ENCODE measurements at places on chromosomes 1 and 21. TPM values are rescaled to one million over a fixed set of nuclear protein-coding genes. Genes with fewer than 3 reads are reported as not detected.
A peak's percentile ranks its signal among the peaks of the same experiment; 100 is the strongest.

The TMEM52 gene
- 1.9 TPM for polyA plus RNA-seq

The ZNF593OS gene
- polyA plus RNA-seq, result 1.0 TPM

The CLCA4 gene
- polyA plus RNA-seq, result 0.36 TPM

The LACTBL1 gene
- polyA plus RNA-seq, result not detected

The TRIM46 gene
- 4.3 TPM for polyA plus RNA-seq

The C1QB gene
- polyA plus RNA-seq, result 18.2 TPM

The TCHHL1 gene
- polyA plus RNA-seq, result not detected

The TBX19 gene
- 5.7 TPM for polyA plus RNA-seq

The FCRL6 gene
- polyA plus RNA-seq, result 0.63 TPM

The TRMT13 gene
- polyA plus RNA-seq, result 51.9 TPM

DNA sequence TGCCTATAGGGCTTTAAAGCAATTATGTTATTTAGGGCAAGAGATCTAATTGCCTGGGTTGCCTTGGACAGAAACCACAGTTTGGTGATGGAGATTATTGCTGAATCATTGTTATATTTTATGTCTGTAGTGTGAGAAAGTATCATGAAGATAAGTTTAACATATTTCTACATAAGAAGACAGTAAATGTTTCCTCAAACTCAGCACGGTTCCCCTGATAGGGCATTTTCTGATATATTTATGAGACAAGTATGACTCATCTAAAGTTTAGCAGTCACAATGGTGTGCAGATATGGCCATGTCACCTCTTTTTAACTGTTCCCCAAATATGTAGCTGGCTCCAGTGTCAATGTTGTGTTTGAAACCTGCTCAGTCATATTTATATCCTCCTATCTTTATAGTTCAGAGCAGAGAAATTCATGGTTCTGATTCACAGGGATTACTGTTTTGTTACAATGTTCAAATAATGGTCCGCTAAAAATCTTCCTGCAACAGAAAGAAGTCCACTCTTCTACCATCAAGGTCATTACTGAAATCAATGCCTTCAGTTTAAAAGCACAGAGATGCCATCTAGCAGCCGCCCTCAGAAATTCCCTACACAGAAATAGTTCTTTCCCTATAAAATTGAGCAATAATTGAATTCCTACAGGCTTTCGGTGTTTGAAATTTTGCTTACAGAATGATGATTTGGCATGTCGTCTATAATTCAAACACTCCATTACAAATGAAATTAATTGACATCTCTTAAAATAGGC, 3.7 kb downstream of the OLFM3 start:
- H3K36me3 ChIP-seq, result no peaks in the 10 kb centered on the region
- DNase-seq, result no peak
- H3K27ac ChIP-seq, result no peak overlapping the region
- no peak overlapping the region for H3K4me3 ChIP-seq

GRCh38 chr1:228850141-228851100, 115.1 kb downstream of the RHOU start:
- H3K4me3 ChIP-seq, result no peak overlapping the region
- H3K27me3 ChIP-seq, result no peaks in the 10 kb centered on the region
- DNase-seq, result no peak
- H3K27ac ChIP-seq, result no peak overlapping the region

DNA sequence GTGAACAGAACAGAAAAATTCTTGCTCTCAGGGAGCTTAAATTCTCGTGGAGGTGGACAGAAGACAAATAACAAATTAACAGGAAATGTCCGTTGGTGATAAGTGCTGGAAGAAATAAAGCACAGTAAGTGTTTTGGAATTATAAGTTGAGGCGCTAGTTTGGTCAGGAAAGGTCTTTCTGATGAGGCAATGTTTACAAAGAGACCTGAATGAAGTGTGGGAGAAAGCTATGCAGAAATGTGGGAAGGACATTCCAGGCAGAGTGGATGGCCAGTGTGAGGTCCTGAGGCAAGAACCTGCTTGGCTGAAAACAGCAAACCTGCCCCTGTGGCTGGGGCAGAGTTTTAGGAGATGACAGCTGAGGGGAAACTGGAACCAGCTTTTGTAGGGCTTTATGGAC, 23.3 kb downstream of the NGF start:
- H3K27me3 ChIP-seq, result no peaks in the 10 kb centered on the region
- peak; percentile 46 for DNase-seq
- no peaks in the 10 kb centered on the region for H3K4me1 ChIP-seq
- H3K4me3 ChIP-seq, result no peak overlapping the region

GRCh38 chr1:228273720-228274451, 66.0 kb downstream of the OBSCN start:
- no peaks in the 10 kb centered on the region for H3K36me3 ChIP-seq
- peaks cover 14% of the 10 kb centered on the region for H3K4me1 ChIP-seq
- H3K4me3 ChIP-seq, result no peak overlapping the region
- no peak overlapping the region for H3K27ac ChIP-seq
- H3K27me3 ChIP-seq, result peaks cover 8% of the 10 kb centered on the region
- DNase-seq, result no peak

DNA sequence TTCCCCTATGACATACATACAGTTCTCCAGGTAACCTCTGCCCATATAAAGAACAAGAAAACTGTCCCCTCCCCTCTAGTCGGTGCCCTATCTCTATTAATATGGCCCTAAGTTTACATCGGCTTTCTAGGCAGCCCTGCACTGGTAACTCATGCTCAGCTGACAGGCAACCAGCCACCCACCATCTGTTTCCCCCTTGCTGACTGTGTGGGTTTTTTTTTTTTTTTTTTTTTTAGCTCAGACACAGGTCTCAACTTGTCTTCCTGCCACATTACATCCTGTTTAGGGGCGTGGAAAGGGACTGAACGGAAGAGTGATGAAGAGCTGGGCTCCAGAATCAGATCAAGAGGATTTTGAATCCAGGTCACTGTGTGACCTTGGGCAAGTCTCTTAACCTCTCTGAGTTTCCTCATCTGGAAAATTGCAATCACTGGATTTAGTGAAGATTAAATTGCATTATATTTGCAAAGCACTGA, 14.0 kb downstream of the LAPTM5 start:
- no peaks in the 10 kb centered on the region for H3K27me3 ChIP-seq
- H3K4me1 ChIP-seq, result peaks cover 81% of the 10 kb centered on the region
- no peak overlapping the region for H3K27ac ChIP-seq
- peak overlapping the region; percentile 6 for H3K4me3 ChIP-seq
- DNase-seq, result no peak
- peaks cover 58% of the 10 kb centered on the region for H3K36me3 ChIP-seq

GRCh38 chr21:37005548-37006485, 685 bp upstream of the RIPPLY3 start:
- no peak overlapping the region for H3K27ac ChIP-seq
- peaks cover 25% of the 10 kb centered on the region for H3K27me3 ChIP-seq
- H3K36me3 ChIP-seq, result no peaks in the 10 kb centered on the region
- peak overlapping the region; percentile 35 for H3K4me3 ChIP-seq
- H3K4me1 ChIP-seq, result peaks cover 9% of the 10 kb centered on the region

- H3K27me3 ChIP-seq, result no peaks in the 10 kb centered on the region
- no peak for DNase-seq
Measured at GRCh38 chr1:169059421-169059820, 47.1 kb upstream of the ATP1B1 start.

- no peak overlapping the region for H3K4me3 ChIP-seq
- H3K36me3 ChIP-seq, result no peaks in the 10 kb centered on the region
- no peaks in the 10 kb centered on the region for H3K4me1 ChIP-seq
- no peak for DNase-seq
- H3K27ac ChIP-seq, result no peak overlapping the region
- H3K27me3 ChIP-seq, result no peaks in the 10 kb centered on the region
Measured at GRCh38 chr1:14634486-14634885, 36.0 kb downstream of the KAZN start.

GRCh38 chr1:216502528-216503162, 79.4 kb upstream of the USH2A start:
- H3K36me3 ChIP-seq, result no peaks in the 10 kb centered on the region
- H3K4me3 ChIP-seq, result no peak overlapping the region
- H3K27me3 ChIP-seq, result no peaks in the 10 kb centered on the region
- H3K4me1 ChIP-seq, result no peaks in the 10 kb centered on the region

DNA sequence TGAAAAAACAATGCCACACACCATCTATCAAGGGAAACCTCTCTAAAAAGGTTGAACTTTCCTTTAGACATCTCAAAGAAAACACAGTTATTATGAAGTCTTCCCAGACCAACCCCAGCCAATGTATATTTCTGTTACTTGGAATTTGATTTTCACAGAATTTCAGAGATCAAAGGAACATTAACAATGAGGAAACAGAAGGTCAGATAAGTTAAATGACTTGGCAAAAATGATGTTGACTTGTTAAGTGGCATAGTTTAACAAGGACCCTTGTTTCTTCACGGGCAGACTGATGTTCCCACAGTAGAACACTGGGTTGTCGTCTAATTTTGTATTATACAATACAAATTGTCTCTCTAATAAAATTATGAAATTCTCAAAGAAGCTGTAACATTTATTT, 29.0 kb downstream of the NME7 start:
- no peak for DNase-seq
- H3K36me3 ChIP-seq, result no peaks in the 10 kb centered on the region
- H3K4me3 ChIP-seq, result no peak overlapping the region
- H3K4me1 ChIP-seq, result no peaks in the 10 kb centered on the region

DNA sequence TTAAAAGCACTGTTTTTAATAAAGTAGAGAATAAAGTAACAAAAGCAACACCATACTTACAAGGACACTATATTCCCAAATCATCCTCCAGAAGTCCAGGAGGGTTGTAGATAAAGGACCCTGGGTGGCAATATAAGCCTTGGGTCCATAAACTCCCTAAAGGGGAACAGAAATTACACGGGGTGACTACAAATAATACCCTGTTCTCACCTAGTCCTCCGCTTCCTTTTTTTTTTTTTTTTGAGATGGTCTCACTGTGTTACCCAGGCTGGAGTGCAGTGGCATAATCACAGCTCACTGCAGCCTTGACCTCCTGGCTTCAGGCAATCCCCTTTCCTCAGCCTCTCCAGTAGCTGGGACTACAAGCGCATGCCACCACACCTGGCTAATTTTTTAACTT, 13.1 kb downstream of the PTPN22 start:
- no peak overlapping the region for H3K4me3 ChIP-seq
- H3K27me3 ChIP-seq, result no peaks in the 10 kb centered on the region
- H3K4me1 ChIP-seq, result peaks cover 50% of the 10 kb centered on the region
- DNase-seq, result no peak
- peak overlapping the region; percentile 55 for H3K27ac ChIP-seq

GRCh38 chr1:15189692-15190370, 36.3 kb downstream of the TMEM51 start:
- no peaks in the 10 kb centered on the region for H3K36me3 ChIP-seq
- no peaks in the 10 kb centered on the region for H3K4me1 ChIP-seq
- H3K27ac ChIP-seq, result no peak overlapping the region
- H3K27me3 ChIP-seq, result no peaks in the 10 kb centered on the region

GRCh38 chr1:232477728-232478127, 152.2 kb downstream of the SIPA1L2 start:
- no peaks in the 10 kb centered on the region for H3K27me3 ChIP-seq
- no peak overlapping the region for H3K4me3 ChIP-seq
- no peaks in the 10 kb centered on the region for H3K4me1 ChIP-seq
- H3K36me3 ChIP-seq, result no peaks in the 10 kb centered on the region

- H3K27ac ChIP-seq, result no peak overlapping the region
- peaks cover under 1% of the 10 kb centered on the region for H3K4me1 ChIP-seq
- H3K36me3 ChIP-seq, result no peaks in the 10 kb centered on the region
- DNase-seq, result no peak
- H3K27me3 ChIP-seq, result no peaks in the 10 kb centered on the region
Measured at GRCh38 chr1:95028954-95029353, 43.8 kb downstream of the ALG14 start.

DNA sequence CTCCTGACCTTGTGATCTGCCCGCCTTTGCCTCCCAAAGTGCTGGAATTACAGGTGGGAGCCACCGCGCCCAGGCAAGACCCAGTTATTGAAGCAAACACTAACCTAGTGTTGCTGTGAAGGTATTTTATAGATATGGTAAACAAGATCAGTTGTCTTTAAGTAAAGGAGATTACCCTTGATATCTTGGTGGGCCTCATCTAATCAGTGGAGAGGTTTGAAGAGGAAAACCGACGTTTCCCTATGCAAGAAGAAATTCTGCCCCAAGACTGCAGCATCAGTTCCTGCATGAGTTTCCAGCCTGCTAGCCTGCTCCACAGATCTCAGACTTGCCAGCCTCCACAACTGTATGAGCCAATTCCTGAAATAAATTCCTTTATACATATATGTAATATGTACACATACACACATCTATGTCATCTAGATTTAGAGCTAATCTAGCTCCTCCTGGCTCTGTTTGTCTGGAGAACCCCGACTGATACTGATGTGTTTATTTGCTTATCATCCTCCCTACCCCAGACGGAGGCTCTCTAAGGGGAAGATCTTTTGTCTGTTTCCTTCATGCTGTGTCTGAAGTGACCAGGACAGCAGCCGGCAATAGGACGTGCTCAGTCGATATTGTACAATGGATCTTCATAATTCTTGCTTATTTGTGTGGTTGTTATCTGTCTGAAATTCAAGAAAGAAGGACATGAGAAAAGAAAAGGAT, 90.9 kb downstream of the IER5 start:
- no peak for DNase-seq
- no peaks in the 10 kb centered on the region for H3K36me3 ChIP-seq
- H3K4me3 ChIP-seq, result no peak overlapping the region
- peaks cover 7% of the 10 kb centered on the region for H3K27me3 ChIP-seq
- no peak overlapping the region for H3K27ac ChIP-seq

- no peak overlapping the region for H3K27ac ChIP-seq
- no peaks in the 10 kb centered on the region for H3K36me3 ChIP-seq
- H3K27me3 ChIP-seq, result no peaks in the 10 kb centered on the region
- H3K4me1 ChIP-seq, result no peaks in the 10 kb centered on the region
- DNase-seq, result no peak
Measured at GRCh38 chr1:157025385-157025784, 20.2 kb downstream of the ARHGEF11 start.

- no peaks in the 10 kb centered on the region for H3K27me3 ChIP-seq
- DNase-seq, result no peak
- no peak overlapping the region for H3K4me3 ChIP-seq
- peaks cover 3% of the 10 kb centered on the region for H3K36me3 ChIP-seq
- no peak overlapping the region for H3K27ac ChIP-seq
- H3K4me1 ChIP-seq, result peaks cover 7% of the 10 kb centered on the region
Measured at GRCh38 chr1:97632776-97633175, 288.1 kb downstream of the DPYD start.

DNA sequence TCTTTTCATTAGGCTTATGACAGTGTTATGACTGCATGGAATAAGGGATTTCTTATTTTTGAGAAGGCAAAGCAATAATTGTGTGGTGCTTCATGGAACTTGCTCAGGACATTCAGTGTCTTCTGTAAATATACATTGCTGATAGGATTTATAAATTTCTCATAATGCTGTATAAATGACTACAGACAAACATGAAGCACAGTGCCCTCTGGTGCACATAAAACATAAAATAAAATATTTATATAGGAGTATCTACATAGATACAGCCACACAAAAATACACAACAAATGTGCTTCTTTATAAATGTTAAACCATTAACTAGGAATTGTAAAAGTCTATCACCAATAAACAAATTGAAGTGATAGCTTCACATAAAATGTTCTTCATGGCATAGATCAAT, 24.1 kb downstream of the BRINP3 start:
- no peaks in the 10 kb centered on the region for H3K36me3 ChIP-seq
- DNase-seq, result no peak
- H3K27ac ChIP-seq, result no peak overlapping the region
- H3K27me3 ChIP-seq, result no peaks in the 10 kb centered on the region
- no peaks in the 10 kb centered on the region for H3K4me1 ChIP-seq

Data from left lung (tissue), 14 donors.